ENCODE measurements at places on chromosomes 7 and 10.

DNA sequence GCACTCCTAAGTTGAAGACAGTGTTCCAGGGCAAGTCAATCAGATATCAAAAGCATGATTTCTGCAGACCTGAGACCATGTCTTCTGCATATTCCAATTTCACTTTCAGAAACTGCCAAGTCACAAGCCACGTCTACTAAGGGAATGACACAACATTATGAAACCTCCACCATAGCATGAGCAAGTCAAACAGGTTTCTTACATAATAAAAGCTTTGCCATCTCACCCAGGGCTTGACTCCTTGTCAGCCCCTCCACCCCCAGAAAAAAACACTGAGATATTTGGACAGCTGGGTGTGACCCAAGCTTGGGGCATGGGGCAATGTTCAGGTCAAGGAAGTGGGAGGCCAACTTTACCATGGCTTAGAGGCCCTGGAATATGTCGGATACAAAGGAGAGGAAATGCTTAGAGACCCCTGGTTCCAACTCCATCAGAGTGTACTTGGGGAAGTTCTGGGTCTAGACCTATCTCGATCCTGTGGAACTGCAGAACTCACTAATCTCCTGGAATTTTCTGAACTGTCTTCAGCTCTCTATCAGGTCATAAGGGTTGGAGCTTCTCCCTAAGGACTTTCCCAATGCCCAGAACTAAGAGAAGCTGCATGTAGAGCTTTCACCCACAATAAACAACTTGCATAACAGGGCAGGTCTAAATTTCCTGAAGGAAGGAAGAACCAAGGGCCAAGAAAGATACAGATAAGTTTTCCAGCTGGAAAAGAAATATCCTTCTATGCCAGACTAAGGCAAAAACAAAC lies 80.6 kb upstream of the NAMPT start:
- DNase-seq: no peak

GRCh38 chr7:93574269-93574645 lies 267 bp downstream of the CALCR start:
- no peak for DNase-seq

GRCh38 chr7:140222814-140223213 lies 46.0 kb upstream of the KDM7A start:
- no peak for DNase-seq

DNA sequence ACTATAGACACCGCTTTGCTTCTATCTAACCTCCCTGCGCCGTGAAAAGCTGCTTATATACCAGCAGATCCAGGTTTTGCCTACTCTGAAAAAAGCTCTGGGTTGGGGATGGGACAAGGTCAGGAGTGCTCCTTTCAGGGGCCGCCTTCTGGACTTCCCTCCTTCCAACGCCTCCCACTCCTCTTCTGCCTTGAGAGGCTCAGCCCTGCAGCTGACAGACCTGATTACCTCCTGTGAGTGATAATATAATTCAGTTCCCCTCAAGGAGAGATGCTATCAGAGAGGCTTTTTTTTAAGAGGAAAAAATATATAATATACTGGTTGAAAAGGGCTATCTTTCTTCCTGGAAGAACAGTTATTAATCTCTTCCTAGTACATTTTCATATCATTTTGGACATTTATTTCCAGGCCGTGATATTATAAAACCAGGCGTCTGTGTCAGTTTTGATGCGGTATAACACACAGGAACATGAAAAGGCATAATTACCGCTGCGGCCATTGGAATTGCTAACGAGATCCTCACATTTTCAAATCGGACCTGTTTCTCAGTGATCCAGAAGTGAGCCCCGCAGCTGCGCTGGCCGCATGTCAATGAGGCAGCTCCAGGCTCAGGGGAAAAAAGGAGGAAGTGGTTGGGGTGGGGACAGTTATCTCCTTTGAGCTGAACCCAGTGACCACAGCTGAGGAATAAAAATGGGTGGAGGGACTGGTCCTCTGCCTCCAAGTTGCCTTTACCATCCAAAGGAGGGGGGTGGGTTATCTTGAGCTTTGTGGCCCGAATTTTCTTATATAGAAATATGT lies 457.1 kb downstream of the TYW1 start:
- DNase-seq: no peak

GRCh38 chr10:13053794-13054462 lies 46.0 kb upstream of the OPTN start:
- DNase-seq: no peak

Data from kidney epithelial cell (primary cell).